ENCODE measurements at places on chromosomes 3 and 15. TPM values are rescaled to one million over a fixed set of nuclear protein-coding genes. Genes with fewer than 3 reads are reported as not detected.

CTDSPL gene
- 36.9 TPM for polyA plus RNA-seq

- no peak for DNase-seq
These were observed 378.0 kb downstream of the LSAMP start for GRCh38 chr3:116067326-116067725.

GRCh38 chr3:27431116-27431515, 53.1 kb downstream of the SLC4A7 start:
- no peak for DNase-seq

GRCh38 chr3:23612296-23612891, 193.4 kb upstream of the UBE2E1 start:
- DNase-seq = no peak

GRCh38 chr3:136109499-136109898, 86.6 kb downstream of the MSL2 start:
- no peak for DNase-seq

FBXO40 gene
- not detected for polyA plus RNA-seq

DNA sequence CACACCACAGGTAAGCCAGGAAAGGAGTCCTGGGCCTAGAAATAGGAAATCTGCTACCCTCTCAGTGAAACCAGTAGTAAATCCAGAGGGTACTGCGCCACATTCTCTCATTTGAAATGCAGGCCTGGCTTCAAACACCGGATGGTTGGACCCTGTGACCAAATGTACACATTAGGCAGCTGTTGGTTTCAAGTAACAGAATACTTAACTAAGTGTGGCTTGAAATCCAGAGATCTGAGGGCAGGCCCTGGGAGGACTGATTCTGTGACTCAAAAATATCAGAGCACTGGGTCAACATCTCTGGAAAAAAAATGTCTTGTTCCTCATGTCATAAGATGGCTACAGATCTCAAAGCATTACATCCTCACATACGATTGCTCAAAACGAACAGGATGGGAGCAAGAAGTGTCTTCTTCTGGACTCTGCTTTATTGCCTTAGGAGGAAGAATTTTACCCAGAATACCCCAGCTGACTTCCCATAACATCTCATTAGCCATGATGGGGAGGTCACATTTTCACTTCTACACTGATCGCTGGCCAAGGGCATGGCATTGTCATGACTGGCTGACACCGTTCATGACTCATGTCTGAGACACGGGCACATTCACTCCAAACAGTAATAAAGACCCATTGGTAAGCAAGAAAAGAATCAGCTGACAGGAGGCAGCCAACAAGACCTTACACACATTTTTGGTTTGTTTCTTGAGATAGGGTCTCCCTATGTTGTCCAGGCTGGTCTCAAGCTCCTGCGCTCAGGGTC, 166.0 kb downstream of the ARRDC4 start:
- no peak for DNase-seq

- no peak for DNase-seq
These were observed 4.7 kb downstream of the DPH3 start for GRCh38 chr3:16260046-16260445.

SKOR1 gene
- polyA plus RNA-seq = 0.60 TPM

DNA sequence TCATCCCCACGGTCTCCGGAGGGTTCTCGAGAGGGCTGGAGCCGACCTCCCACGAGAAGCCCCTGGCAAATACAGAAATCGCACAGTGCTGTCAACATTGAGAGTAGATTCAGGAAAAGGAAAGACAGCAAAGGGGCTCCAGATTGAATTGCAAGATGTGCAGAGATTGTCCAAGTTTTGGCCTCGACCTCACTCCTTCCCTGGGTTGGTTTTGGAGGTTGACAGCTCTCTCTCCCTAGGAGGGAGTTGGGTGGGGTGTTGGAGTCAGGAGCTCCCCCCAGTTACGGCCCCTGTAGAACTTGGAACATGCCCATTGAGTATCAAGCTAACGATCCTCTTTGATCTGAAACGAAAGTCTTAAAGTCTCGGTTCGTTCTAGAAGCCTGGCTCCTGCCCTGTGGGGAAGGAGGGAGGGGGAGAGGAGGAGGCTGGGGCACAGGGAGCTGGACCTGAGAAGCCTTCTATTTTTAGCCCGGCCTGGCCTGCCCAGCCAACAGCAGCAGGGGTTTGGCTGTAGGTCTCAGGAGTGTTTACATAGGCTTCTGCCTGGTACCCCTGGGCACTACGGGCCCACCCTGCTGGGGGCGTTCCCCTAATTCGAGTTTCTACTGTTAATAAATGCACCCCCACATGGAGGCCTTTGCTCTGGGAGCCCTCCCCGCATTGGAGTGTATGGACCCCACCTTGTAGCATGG, 672 bp upstream of the KY start:
- peak; percentile 11 for DNase-seq

TLR9 gene
- polyA plus RNA-seq = 0.33 TPM

RBP2 gene
- polyA plus RNA-seq = not detected

AGTR1 gene
- 24.8 TPM for polyA plus RNA-seq

Measured in urinary bladder (tissue), 4 donors.